Activated T-cell treated with anti-CD3 and anti-CD28 coated beads, Interleukin-2, amount 50 U/mL, for 1 hour (primary cell): ENCODE measurements at places on chromosomes 7 and 10.
A peak's percentile ranks its signal among the peaks of the same experiment; 100 is the strongest.

GRCh38 chr10:2980791-2981360 is 86.5 kb upstream of the PFKP start:
- no peak for DNase-seq

GRCh38 chr10:32140403-32140802 is 84.2 kb upstream of the KIF5B start:
- DNase-seq: no peak

- DNase-seq: no peak
Observed at GRCh38 chr10:31095677-31096560, 64.3 kb upstream of the ZNF438 start.

GRCh38 chr10:113095419-113096127 is 145.5 kb downstream of the TCF7L2 start:
- no peak for DNase-seq

GRCh38 chr7:1124164-1124563 is 35.8 kb downstream of the ZFAND2A start:
- DNase-seq: no peak

DNA sequence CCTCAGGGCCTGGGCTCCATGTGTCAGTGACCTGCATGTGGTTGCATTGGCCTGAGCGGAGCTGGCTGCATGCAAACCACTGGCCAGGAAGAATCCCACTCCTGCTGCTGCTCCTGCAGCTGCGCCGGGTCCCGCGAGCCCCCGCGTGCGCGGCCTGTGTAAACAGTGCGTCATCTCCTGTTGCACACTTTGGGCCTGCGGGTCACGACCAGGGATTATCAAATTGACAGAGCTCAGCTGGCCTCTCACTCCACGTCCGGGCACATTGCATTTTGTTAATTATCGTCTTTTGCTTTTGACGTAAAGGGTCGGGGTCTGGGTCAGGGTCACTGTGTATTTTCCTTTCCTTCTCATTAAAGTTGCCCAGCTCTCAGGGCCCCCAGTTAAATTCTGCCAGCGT is 132.6 kb downstream of the RGS10 start:
- DNase-seq: no peak

GRCh38 chr7:142481548-142481947 is 223.7 kb upstream of the PRSS58 start:
- DNase-seq: no peak

DNA sequence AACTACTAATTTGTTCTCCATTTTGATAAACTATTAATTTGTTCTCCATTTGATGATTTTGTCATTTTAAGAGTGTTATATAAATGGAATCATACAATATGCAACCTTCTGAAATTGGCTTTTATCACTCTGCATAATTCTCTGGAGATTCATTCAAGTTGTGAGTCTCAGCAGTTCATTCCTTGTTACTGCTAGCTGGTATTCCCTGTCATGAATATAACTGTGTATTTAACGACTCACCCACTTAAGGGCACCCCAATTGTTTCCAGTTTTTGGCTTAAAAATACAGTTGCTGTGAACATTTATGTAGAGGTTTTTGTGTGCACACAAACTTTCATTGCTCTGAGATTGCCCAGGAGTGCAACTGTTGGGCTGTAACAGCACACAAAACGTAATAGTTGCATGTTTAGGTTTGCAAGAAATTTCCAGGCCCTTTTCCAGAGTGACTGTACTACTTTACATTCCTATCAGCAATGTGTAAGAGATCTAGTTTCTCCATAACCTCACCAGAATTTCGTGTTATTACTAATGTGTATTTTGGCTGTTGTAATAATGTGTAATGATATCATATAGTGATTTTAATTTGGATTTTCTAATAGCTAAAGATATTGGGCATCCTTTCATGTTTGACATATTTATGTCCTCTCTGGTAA is 153.2 kb upstream of the ADCY1 start:
- no peak for DNase-seq

DNA sequence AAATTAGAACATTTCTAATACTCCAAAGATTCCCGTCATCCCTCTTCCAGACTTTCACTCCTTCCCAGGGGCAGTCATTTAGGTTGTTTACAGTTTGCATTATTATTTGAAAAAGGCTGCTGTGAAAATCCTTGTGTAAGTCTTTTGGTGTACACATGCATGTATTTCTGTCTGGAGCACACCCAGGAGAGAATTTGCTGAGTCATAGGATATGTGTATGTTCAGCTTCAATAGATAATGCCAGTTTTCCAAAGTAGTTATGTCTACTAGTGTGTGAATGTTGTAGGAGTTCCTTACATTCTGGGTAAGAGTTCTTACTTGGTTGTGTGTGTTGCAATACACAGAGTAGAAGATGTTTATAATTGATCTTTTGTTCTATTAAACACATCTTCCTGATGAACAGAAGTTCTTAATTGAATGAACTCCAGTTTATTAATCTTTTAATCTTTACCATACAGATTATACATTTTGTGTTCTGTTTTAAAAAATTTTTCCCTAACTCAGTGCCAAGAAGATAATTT is 25.3 kb downstream of the CROT start:
- DNase-seq: no peak

DNA sequence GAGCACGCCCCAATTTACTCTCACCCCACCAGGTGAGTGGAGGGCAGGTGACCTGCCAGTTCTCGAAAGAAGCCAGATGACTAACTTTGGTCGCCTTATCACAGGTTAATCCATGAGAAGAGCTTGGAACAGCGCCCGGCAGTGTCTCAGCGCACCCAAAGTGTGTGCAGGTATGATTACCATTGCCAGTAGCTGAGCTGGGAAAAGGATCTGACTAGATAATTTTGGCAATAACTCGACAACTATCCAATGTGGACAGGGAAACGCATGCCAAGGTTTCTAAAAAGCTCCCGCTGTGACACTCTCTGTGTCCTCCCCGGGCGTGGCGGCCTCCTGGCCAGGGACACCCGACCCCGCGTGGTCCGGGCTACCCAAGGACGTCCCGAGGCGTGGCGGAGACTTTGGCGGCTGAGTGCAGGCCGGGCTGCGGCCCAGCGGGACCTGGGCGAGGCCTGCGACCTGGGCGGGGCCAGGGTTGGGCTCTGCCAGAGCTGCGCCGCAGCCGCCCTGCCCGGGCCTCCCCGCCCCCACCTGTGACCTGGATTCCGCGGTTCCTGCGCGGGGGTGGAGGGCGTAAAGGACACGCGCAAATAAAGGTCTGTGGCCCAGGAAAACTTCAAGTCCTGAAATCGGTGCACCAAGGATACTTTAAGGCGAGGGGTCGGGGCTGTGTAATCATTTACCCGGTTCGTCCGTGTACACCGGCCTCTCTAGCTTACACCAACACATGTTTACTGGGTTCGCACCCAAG is 13.7 kb upstream of the WAPL start:
- DNase-seq: peak; percentile 47

DNA sequence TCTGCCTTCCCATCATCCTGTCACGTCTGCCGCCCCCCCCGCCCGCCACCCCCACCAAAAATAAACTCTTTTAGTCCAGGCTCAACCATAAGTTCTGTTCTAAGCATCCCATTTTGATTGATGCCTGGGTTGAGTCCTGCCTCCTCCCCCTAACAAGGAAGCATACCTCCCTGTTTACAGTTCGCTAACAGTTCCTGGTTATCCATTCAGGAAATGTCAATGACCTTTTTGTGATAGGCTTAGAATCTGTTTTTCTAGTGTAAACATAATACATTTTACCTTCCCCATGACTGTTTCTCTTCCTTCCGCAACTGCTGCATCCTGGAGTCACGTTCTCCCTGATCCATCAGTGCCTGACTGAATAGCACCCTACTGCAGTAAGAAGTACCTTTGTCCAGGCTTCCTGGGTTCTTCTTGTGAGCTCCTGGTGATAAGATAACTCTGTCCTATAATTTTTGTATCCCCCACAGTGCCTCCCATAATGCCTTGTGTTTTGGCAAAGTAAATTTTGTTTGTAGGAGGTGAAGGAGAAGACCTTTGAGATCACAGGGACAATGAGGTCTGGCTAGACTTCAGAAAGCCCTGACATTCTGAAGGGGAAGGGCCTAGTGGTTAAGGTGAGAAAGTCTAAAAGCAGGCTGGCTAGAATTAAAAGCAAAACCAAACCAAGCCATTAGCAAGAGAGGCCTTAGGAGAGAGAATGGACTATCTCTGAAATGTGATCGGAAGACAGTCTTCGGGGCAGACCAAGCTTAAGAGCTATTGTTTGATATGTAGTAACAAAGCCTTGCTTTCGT is 7.3 kb downstream of the AGFG2 start:
- DNase-seq: no peak

GRCh38 chr7:7785344-7785973 is 67.1 kb upstream of the RPA3 start:
- no peak for DNase-seq

DNA sequence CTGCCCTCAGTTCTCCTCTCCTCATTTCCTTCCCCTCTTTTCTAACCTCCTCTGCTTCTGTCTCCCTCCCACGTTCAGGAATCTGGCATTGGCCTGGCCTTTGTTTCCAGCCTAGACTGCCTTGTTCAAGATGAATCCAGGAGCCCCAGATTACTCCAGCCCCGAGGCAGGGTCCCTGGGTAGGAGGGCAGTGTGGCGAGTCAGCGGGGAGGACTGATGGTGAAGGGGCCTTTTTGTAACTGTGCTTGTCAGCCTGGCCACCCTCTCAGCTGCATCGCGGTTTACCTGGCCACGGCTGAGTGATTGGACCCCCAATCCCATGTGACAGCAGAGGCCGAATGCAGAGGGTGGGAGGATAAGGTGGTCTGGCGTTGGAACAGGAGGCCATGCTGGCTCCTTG is 96.1 kb upstream of the SHH start:
- DNase-seq: no peak

DNA sequence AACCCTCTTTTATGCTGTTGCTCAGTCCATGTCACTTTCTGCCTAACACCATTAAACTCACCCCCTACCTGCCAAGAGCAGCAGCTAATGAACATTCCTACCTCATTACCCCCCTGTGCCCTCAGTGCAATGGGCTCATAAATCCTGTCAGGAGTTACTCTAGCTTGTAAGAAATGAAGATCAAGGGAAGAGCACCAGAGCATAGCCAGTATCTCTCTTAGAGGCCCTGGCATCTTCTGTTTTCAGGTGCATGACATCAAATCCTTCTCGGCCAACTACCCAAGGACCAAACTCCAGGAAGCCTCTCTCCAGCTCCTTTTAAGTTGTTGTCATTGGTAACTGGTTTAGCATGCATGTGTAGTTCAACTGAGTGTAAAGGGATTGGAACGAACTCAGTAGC is 75.1 kb downstream of the FOXI2 start:
- DNase-seq: no peak

GRCh38 chr10:116866987-116867595 is 17.8 kb downstream of the ENO4 start:
- DNase-seq: no peak

GRCh38 chr10:50937230-50937907 is 51.9 kb upstream of the A1CF start:
- DNase-seq: no peak

DNA sequence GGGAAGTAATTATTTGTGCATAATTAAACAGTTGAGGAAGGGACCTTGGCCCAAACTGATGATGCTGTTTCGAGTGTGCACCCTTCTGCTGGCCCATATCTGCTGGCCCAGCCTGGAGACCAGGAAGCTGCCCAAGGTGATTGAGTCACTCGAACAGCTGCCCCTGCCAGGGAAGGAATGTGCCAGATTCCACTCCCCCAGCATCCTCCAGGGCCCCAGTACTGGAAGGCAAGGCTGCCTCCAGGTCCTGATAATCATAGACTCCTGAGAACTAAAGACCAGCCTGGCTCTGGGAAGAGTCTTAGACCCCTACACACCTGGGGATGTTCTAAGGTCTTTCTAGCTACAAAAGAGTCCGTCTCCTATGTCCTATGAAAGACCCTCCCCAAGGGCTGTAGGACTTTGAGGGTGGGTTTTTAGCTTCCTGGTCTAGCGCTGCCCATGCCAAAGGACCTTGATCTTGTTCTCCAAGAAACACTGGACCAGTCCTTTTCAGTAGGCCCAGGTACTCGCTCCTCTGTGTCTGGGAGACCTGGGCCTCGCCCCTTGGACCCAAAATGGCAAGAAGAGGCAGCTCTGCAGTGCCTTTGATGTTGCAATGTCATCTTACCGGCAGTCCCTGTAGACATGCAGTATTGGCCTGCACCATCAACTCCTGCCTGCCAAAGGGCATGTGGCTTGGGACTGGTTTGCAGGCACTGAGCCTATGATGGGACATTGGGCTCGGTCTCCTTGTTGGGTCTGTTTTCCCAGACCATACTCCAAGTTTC is 103.2 kb upstream of the GPR26 start:
- DNase-seq: no peak

DNA sequence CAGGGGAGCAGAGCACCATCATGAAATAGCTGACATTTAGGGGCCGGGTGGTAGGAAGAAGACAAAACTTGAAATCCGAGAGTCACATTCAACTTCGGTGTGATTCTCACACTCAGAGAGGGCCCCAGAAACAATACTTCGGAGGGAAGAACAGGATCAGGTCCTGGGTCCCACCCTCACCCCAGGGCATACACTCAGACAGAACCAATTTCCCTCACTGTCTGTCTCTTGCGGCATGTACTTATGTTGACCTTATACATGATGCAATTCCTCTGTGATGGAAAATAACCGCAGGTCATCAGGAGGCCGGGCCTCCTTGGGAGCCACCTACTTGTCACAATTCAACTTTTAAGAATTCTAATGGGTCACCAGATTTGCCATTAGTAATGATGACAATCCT is 26.3 kb upstream of the HMX3 start:
- no peak for DNase-seq

- DNase-seq: peak; percentile 18
Observed at GRCh38 chr10:22476601-22477321, 131.5 kb downstream of the SPAG6 start.

GRCh38 chr7:3399858-3400257 is 98.8 kb downstream of the SDK1 start:
- no peak for DNase-seq

- DNase-seq: no peak
Observed at GRCh38 chr7:96237040-96237439, 84.9 kb downstream of the SLC25A13 start.

GRCh38 chr7:152462995-152463708 is 27.3 kb upstream of the KMT2C start:
- no peak for DNase-seq

GRCh38 chr10:67549390-67549789 is 146.6 kb downstream of the CTNNA3 start:
- no peak for DNase-seq

- no peak for DNase-seq
Observed at GRCh38 chr10:84957427-84957826, 629.0 kb downstream of the CCSER2 start.

DNA sequence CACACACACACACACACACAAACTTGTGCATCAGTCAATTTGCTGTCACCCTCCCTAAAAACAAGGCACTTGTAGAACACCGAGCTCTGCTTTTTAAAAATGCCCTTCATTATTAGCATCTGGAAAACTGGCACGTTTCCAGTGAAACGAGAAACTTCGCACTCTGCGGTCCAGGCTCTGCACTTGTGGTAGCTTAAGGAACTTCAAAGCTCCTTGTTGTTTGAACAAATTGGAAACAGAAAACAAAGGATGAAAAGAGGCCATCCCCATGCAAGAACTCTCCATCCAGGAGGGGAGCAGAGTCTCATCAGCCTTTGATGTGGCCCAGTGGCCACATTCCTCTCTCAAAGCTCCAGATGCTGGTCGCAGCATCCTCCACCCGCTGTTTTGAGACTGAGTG is 105.1 kb downstream of the C10orf90 start:
- DNase-seq: no peak

GRCh38 chr7:27220440-27220955 is 20.6 kb upstream of the HOXA13 start:
- no peak for DNase-seq

- DNase-seq: no peak
Observed at GRCh38 chr10:61899663-61899996, 1.9 kb upstream of the ARID5B start.
